Right forelimb (tissue), 1 donor: ENCODE measurements at places on chromosomes 4 and X.

DNA sequence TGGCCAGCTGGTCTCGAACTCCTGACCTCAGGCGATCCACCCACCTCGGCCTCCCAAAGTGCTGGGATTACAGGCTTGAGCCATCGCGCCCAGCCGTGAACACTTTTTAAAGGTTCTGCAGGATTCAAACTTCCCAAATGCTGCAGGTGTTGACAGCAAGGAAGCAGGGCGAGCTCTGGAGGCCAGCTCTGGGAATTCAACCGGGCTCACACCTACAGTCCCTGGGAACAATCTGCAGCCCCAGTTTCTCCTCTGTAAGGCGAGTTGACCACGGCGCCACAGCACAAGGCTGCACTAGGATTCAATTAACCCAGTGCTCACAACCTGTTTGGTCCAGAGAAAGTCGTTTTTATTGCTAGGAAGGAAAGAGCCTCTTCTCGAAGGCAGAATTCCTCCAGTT is 1.6 kb downstream of the MTNR1A start:
- no peak for DNase-seq

DNA sequence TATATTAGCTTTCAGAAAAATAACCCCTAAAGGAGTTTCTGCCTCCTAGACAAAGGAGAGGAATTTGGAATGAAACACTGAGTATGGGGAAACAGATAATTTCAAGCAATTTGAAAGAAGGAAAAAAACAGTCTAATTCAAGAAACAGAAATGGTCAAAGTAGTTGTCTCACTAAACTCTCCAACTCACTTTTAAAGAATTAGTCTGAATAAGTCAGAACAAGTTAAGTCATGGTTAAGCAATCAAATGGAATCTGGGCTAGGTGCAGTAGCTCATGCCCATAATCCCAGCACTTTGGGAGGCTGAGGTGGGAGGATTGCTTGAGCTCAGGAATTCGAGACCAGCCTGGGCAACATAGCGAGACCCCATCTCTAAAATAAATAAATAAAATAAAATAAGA is 95.7 kb upstream of the GRIA3 start:
- DNase-seq: no peak

- no peak for DNase-seq
These were observed 7.0 kb upstream of the GATA1 start for GRCh38 chrX:48779399-48779798.

DNA sequence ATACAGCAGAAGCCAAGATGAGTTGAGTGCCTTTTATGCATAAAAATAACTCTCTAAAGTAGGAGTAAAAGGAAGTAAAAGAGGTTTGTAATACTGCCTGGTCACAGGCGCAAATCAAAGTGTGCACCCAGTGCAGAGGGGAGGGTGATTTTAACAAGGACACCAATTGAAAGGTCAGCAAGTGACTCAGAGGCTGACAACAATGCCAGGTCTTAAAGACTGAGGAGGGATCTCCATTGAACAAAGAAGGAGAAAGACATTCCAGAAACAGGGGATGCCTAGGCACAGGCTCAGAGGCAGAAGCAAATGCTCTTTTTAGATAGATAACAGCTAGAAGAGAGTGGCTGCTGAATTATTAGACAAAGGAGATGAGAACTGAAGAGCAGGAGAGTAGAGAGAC is 297.4 kb upstream of the VCX start:
- no peak for DNase-seq

GRCh38 chr4:185358514-185358913 is 37.2 kb downstream of the LRP2BP start:
- no peak for DNase-seq

- no peak for DNase-seq
These were observed 384.9 kb downstream of the CENPC start for GRCh38 chr4:67160394-67160793.

DNA sequence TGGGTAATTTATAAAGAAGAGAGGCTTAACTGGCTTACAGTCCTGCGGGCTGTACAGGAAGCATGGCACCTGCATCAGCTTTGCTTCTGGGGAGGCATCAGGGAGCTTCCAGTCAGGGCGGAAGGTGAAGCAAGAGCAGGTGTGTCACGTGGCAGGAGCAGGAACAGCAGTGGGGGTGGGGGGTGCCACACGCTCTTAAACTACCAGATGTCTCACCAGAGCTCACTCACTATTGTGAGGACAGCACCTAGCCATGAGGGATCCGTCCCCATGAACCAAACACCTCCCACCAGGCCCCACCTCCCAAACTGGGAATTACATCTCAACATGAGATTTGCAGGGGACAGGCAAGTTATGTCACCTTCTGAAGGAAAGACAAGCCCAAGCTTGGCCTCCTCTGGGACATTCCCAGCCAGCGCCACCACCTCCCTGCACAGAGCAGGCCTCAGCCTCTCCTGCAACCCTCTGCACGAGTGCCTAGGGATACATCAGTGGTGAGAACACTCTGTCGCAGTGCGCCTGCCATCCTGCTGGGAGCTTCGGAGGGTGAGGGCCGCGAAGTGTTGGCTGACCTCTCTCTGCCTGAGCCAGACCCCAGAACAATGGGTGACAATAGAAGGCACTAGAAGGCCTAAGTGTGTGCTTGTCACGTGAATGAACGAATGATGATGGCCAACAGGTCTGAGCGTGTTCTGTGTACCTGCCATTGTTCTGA is 244.3 kb downstream of the EVC2 start:
- DNase-seq: no peak

DNA sequence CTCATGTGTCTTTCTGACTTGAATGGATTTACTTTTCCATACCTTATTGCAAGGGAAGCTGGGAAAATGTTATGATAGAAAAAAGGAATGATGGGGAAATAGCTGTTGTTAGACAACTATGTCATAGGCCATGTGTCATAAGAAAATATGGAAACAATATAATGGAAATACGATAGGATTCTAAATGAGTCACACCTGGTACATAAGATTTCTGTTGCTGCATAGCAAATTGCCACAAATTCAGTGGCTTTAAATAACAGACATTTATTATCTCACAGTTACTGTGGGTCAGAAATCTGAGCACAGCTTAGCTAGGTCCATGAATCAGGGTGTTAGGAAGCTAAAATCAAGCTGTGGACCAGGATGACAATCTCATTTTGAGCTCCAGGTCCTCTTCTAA is 44.6 kb upstream of the ANKRD50 start:
- no peak for DNase-seq

DNA sequence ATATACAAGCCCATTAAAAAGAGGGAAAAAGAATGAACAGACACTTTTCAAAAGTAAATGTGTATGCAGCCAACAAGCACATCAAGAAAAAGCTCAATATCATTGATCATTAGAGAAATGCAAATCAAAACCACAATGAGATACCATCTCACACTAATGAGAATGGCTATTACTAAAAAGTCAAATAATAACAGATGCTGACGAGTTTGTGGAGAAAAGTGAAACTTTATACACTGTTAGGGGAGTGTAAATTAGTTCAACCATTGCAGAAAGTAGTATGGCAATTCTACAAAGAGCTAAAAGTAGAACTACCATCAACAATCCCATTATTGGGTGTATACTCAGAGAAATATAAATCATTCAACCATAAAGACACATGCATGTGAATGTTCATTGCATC is 203.0 kb downstream of the ARAP2 start:
- no peak for DNase-seq

- DNase-seq: no peak
These were observed 326.5 kb upstream of the GATB start for GRCh38 chr4:152087335-152087734.
